ENCODE measurements at places on chromosomes 2 and 18.

- DNase-seq: no peak
Observed at GRCh38 chr2:229610872-229611271, 103.5 kb downstream of the DNER start.

DNA sequence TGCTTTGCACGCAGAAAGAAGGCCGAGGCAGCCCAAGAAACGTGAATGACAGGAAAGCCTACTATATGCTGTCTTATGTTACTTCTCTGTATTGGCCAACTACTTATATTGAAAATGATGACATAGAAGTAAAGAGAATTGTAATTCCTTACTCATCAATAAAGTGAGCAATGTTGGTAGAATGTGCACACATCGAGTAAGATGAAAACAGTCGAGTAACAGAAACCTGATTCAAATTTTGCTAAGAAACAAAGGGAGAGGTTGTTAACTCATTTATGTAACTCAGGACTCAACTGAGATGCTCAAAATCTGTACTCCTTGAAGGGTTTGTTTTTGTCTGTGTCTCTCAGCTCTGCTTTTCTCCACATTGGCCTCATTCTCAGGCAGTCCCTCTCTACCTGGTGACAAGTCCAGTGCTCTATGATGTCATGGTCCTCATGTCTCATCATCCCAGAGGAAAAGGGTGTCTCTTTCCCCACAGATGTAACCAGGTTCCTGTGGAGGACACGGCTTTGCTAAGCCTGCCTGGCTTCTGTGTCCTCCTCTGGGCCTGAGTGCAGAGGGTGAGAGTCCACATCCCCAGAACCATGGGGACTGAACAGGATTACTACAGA is 30.3 kb upstream of the CCDC93 start:
- DNase-seq: no peak

DNA sequence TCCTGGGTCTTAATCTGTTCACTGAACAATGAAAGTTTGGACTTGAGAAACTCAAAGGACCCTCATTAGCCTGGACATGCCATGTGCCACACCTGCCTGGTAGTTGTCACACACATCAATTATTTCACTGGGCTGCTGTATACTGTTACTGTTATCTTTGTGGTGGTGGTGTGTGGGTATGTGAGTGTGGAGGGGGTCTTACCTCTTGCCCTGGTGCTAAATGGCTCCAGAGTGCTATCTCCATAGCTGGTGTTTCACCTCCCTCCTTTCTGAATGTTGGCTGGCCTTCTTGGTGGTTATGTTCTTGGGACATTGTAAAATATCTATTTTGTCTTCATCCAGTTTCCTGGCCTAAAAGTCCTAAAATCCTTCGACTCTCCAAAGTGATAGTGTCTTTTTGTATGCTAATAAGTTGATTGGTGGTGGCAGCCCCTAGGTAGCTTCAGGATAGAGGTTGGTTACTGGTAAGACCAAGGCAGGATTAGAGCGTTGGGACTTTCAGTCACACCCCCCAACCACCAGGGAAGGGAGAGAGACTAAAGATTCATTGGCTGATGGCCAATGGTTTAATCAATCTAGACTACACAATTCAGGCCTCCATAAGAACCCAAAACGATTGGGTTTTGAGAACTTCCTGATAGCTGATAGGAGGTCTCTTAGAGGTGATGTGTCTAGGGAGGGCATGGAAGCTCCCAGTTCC is 328.1 kb downstream of the MYCN start:
- no peak for DNase-seq

- DNase-seq: no peak
Observed at GRCh38 chr2:55419233-55419678, 400 bp downstream of the CCDC88A start.

- no peak for DNase-seq
Observed at GRCh38 chr18:53795610-53796009, 428.9 kb downstream of the MBD2 start.

DNA sequence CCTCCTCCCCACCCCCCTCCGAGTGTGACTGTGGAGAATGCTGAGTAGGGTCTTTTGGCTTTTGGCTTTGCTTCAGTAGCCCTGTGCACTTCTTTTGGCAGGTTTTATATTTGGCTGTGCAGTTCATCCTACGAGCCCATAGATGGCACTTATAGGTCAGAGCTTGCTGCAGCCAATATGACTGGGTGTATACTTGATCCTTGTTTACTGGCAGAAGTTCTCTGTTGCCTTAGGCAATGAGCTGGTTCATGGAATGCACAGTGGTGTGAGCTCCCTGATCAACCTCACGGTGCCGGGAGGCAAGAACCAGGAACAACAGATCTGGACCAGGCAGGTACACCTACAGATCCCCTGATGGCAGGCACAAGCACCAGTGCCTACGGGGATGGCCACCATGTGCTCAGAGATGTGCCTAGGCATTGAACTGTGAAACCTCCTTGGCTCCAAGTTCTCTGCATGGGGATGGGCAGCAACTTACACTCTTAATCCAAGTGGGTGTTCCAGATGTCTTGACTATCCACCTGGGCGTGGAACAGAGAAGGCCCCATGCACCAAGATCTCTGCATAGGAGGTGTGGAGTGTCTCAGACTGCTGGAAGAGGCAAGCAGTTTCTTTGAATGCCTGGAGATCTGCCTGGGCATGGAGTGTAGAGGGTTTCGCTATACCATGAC is 190.4 kb downstream of the KIAA1328 start:
- DNase-seq: no peak

DNA sequence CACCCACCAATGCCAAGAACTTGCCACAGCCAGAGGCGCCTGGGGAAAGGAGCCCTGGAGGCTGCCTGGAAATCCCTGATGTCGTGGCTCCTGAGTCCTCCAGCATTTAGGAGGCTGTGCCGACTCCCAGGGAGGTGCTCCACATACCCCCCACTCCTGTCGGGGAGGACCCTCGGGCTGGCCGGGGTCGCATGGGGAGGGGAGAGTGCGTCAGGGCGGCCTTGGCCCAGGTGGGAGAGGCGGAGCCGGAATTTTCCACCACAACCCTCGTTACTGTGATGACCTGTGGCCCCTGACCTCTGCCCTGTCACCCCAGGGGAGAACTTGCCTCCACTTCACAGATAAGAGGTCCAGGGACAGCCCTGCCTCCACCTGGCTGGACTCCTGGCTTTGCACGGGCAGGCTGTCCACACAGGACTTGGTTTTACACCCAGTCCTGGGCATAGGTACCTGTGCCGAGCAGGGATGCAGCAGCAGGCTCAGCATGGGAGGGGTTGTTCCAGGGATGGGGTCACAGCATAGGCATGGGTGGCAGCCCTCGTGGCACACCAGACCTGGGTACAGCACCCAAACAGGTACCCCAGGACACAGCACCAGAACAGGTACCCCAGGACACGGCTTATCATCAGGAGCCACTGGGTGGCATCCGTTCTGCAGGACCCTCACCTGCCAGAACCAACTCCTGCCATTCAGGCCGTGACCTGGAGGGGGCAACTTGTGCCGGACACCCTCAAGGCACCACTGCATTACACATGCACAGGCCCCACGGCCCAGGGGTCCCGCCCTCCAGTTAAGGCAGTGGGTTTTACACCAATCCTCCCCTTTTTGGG is 12.3 kb upstream of the AGXT start:
- DNase-seq: no peak

- no peak for DNase-seq
Observed at GRCh38 chr2:32715391-32715841, 87.6 kb downstream of the TTC27 start.

DNA sequence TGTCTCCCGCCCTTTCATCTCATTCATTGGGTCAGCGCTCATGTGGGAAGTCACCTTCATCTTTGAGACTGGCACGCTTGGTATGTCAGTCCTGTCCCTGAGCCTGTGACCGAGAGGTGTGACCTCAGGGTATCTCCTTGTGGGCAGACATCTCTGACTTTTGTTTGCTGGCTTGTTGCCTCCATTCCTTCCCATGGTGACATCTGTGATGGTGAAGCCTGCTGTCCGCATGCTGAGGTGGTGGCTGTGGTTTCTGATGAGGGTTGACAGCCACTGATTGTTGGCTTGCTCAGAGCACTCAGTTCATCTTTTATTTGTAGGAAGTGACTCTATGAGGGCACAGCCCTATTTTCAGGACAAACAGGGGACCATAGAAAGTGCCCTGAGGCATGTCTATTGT is 139.2 kb downstream of the SLC4A3 start:
- no peak for DNase-seq

- DNase-seq: no peak
Observed at GRCh38 chr18:48821251-48821590, 129.5 kb downstream of the SMAD7 start.

- no peak for DNase-seq
Observed at GRCh38 chr2:118835746-118836410, 11.6 kb downstream of the EN1 start.

DNA sequence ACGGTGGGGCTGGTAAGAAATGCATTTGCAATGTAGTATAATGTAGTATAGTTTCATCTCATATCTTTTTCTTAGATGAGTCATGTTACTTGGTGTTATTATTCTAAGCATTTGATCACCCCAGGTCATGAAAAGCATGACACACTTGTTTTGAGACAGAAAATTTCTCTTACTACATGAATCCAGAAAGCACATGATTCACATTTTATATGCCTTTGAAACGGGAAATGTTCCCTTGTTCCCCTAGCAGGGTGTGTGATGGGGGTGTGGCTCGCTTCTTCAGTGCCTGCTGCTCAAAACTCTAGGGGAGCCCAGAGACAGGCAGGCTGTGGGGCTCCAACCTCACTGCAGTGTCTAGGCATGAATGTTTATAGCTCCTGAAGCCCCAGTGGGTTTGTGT is 116.0 kb upstream of the RAB27B start:
- no peak for DNase-seq

DNA sequence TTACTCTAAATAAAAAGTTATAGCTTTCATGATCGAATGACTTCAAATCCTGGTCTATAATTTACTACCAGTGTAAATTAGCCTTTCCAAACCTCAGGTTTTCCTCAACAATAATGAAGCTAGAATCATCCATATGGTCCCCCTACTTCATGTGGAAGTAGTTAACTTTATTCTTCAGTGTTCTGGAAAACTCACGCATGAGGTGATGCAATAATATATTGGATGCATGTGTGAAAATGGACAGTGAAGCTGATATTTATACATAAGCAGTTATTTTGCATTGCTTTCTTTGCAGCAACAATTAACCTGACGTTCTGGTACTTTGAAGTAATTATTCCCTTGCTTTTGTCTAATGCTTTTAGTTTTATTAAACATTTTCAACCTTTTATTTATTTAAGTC is 18.6 kb upstream of the UNC80 start:
- DNase-seq: no peak

DNA sequence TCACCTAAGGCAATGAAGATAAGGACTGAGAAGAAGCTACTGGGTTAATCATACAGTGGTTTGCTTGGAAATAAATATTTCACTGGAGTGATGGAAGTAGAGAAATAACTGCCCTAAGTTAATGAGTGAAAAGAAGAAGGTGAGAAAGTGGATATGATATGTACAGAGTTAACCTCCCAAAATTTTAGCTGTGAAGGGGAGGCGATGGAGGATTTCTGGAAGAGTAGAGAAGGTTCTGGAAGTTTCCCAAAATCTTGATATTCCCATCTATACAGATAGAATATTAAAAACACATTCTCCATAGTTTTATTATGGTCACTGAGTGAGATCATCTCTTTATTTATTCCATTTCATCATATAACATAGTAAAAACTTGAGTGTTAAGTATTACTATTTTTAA is 296.6 kb upstream of the RGPD4 start:
- no peak for DNase-seq

DNA sequence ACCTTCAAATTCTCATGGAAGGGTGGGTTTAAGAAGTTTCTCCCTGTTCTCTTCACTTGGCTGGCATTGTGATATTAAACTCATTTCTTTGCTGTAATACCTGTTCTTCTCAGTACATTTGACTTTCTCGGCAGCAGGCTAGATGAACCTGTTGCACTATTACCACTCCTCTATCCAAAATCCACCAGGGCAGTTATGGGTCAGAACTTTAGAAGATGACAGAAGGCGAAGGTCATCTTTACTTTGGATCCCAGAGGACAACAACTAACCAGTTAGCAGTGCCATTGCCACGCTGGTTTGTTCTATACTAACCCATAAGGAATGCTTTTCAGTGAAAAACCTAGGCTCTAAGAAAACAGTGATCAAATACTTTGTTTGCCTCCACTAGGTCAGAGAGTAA is 901.0 kb downstream of the TSN start:
- no peak for DNase-seq

- DNase-seq: no peak
Observed at GRCh38 chr2:234368861-234369261, 128.0 kb downstream of the ARL4C start.

- DNase-seq: no peak
Observed at GRCh38 chr2:5932556-5933469, 240.6 kb downstream of the SOX11 start.

- no peak for DNase-seq
Observed at GRCh38 chr2:232880764-232881351, 10.8 kb downstream of the SNORC start.
